ENCODE measurements at places on chromosomes 1 and 21.

GRCh38 chr1:90201467-90202358, 206.8 kb downstream of the ZNF326 start:
- no peak for DNase-seq

DNA sequence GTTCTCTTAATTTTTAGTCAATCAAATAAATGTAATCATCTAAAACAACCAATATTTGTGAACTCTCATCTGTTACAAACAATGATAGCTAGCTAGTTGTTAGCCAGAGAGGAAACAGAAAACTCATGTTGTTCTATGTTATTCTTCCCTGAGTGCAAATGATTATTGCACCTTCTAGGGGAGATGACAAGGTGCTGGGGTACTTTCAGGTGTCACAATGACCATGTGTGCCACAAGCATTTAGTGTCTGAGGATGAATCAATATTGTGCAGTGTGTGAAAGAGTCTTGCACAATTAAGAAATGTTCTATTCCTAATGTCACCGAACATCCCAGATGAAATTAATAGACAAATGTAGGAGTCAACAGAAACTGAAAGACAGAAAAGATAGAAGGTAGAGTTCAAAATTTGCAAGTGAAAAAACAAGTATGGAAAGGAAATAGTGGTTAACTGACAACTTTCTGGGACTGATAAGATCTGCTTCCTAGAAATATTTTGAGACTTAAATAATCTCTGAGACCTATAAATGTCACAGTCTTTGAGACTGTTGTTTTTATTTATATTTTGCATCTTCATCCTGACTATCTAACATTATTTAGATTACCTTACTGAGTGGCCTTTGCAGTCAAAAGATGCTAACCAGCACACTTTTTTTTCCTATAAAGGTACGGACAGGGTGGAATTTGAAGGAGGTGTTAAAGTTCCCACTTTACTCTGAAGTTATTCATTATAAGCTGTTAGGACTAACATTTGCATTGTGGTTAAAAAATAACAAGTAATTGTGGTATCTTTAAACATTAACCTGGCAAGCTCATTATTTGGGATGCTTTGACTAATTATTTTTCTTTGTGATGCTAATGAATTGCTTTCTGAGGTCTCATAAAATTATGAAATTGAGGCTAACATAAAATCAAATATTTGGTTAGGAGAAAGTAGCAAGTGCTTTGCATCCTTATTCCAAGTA, 21.6 kb upstream of the DPYD start:
- DNase-seq, result no peak

DNA sequence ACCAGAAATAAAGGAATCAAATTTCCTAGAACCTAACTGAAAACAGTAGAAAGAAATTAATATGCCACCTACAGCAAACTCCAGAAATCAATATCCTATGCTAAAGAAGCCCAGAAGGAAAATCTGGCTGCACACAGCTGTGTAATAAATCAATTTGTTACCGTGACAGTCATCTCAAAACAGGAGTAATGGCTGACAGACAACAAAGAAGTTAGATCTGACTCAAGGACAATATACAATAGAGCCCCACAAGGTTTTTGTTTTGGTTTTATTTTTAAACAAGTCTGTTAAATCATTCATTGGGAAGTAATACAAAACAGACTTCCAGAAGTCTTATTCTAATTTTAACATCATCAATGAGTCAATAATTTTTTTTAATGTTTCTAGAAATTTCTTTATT, 168.4 kb downstream of the RERE start:
- DNase-seq, result no peak

DNA sequence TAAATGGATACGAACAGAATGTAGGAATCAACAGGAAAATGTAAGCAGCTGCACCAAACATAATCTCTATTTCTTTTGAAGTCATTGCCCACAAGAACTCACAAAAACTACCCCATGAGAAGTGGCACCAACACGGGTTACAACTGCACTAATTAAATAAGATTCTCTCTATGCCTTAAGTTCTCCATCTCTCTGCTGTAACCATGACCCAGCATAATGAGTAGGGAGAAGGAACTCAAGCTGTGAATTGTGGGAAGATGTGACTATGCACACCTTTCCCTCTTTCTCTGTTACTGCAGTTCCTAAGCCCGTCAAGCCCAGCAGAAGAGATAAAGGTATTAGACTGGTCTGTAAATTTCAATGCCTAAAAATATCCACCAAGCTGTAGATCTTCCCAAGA, 614.0 kb downstream of the USP25 start:
- no peak for DNase-seq

GRCh38 chr1:233315718-233316301, 11.7 kb upstream of the MAP3K21 start:
- no peak for DNase-seq

DNA sequence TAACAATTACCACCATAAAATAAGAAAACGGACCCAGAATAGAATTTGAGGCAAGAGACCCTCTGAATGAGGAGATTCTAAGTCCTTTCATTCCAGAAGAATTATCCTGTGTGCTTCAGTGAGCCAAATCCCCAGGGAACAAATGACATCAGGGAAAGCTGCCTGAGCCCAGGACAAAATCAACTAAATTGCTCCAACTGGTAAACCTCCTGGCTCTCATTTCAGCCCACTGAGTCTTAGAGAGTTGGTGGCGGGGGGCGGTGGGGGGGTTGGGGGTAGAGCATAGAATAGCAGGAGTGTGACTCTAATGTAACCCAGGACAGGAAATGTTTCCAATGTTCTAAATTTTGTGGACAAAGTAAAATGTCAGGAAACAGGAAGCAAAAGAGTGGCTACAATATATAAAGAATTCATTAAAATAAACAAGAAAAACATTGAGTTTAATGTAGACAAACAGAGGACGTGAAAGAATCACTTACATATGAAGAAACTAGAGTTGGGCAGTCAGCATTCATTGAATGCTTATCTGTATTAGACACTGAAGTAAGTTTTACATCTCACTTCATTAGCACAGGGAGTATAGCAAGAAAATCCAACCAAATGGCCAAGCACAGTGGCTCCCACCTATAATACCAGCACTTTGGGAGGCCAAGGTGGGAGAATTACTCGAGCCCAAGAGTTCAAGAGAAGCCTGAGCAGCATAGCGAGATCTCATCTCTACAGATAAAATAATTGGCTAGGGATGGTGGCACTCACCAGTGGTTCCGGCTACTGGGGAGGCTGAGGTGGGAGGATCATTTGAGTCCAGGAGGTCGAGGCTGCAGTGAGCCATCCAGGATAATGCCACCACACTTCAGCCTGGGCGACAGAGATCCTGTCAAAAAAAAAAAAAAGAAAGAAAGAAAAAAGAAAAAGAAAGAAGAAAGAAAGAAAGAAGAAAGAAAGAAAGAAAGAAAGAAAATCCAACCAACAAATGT, 75.1 kb downstream of the DHRS3 start:
- no peak for DNase-seq

GRCh38 chr21:42313501-42313969, 1.7 kb downstream of the TFF3 start:
- peak; percentile 45 for DNase-seq

Measured in activated CD8-positive, alpha-beta memory T cell treated with anti-CD3 and anti-CD28 coated beads, Interleukin-2, amount 50 U/mL, for 48 hours (primary cell).